MV-4-11 (cell line): ENCODE measurements at places on chromosomes 13 and 19.

- DNase-seq, result no peak
Observed at GRCh38 chr13:112746044-112746443, 56.2 kb downstream of the ATP11A start.

GRCh38 chr13:113117911-113118260, 4.7 kb upstream of the F10 start:
- no peak for DNase-seq

DNA sequence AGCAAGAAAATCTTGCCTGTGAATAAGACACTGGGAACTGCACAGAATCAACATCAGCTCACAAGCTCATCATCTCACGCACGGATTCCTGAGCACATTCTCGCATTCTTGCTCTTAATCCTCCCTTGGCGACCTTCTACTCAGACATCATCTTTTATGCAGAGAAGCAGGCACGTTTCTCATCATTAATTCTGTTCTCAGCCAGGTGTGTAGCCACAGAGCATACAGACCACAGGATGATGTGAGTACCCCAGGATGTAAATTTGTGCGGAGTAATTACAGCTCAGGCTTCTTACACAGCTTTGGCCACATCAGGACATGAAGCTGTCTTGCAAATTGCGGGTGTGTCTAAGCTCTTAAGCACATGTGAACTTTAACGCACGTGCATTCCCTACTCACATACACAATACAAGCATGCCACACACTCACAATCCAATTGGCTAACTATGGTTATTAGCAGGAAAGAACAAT, 36.5 kb upstream of the SACS start:
- no peak for DNase-seq

DNA sequence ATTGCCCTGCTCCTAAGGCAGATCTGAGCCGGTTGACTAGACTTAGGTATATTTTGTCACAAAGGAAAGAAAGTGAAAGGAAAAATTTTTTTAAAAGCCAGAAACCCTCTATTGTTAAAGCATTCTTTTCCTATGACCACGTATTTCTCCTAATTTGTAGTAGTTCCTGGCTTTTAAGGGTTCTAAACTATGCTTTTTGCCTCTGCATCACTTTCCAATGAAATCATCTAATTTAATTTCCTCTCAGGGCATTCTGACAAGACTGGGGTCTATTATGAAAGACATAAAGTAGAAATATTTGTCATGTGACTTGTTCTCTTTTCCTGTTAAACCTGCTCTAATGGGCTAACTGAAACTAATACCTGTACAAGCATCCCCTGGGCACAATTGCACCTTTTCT, 233.0 kb upstream of the PRR20A start:
- no peak for DNase-seq

- DNase-seq, result no peak
Observed at GRCh38 chr19:35751839-35752745, 3.7 kb downstream of the LIN37 start.

GRCh38 chr13:103157016-103157415, 90.8 kb upstream of the SLC10A2 start:
- DNase-seq, result no peak

GRCh38 chr13:95593462-95593861, 40.9 kb downstream of the CLDN10 start:
- DNase-seq, result no peak

DNA sequence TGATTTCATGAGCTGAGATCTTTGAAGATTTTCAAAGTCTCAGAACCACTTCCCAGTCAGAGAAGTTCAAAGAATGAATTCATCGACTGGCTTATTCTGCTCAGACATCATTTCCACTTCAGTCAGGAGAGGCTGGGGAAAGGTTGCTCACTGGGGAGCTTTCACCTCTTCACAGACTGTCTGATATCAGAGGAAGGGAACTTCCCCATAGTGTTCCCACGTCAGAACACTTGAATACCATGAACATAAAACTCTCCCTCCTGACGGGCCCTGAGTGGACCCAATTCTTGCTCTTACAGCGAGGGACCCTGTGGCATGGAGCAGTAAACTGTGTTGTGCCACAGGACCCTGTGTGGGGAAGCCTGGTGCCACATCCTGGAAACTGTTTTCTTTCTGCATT, 492.6 kb downstream of the COG6 start:
- no peak for DNase-seq

GRCh38 chr19:56270676-56271075, 1.9 kb upstream of the EDDM13 start:
- peak; percentile 100 for DNase-seq

DNA sequence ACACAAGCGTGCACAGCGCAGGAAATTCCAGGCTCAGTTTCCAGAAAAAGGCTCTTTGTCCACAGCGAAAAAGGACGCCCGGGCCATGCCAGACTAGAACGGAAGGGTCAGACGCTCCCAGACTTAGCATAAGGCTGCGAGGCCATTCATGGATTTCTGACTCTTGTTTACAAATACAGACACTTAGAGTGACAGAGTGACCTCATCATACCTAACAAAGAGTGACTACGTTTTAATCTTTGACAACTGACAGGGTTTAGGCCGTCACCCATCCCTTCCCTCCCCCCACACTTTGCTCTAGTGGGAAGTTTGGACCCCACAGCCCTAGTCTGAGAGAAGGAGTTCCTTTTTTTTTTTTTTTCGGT, 418 bp upstream of the ZNF709 start:
- no peak for DNase-seq

- DNase-seq, result no peak
Observed at GRCh38 chr19:17447704-17448130, 751 bp downstream of the TMEM221 start.

GRCh38 chr13:83286737-83287136, 595.5 kb downstream of the SLITRK1 start:
- no peak for DNase-seq
